ENCODE measurements at places on chromosomes 5 and 9. TPM values are rescaled to one million over a fixed set of nuclear protein-coding genes. Genes with fewer than 3 reads are reported as not detected.

DNA sequence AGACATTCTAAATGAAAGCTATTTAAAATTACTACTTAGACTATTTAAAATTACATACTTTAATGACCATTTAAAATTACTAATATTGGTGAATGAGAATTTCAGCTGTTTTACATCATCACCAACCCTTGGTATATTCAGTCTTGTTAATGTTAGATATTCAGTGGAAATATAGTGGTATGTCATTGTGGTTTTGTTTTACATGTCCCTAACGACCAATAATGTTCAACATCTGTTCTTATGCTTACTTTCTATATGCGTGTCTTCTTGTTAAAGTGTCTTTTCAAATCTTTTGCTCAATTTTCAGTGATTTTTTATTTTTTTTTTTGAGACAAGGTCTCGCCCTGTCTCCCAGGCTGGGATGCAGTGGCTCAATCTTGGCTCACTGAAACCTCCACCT lies 279.3 kb upstream of the TARS1 start:
- DNase-seq = no peak
- peaks cover 6% of the 10 kb centered on the region for H3K4me1 ChIP-seq
- H3K36me3 ChIP-seq = peaks cover 12% of the 10 kb centered on the region
- H3K27ac ChIP-seq = no peak overlapping the region

DNA sequence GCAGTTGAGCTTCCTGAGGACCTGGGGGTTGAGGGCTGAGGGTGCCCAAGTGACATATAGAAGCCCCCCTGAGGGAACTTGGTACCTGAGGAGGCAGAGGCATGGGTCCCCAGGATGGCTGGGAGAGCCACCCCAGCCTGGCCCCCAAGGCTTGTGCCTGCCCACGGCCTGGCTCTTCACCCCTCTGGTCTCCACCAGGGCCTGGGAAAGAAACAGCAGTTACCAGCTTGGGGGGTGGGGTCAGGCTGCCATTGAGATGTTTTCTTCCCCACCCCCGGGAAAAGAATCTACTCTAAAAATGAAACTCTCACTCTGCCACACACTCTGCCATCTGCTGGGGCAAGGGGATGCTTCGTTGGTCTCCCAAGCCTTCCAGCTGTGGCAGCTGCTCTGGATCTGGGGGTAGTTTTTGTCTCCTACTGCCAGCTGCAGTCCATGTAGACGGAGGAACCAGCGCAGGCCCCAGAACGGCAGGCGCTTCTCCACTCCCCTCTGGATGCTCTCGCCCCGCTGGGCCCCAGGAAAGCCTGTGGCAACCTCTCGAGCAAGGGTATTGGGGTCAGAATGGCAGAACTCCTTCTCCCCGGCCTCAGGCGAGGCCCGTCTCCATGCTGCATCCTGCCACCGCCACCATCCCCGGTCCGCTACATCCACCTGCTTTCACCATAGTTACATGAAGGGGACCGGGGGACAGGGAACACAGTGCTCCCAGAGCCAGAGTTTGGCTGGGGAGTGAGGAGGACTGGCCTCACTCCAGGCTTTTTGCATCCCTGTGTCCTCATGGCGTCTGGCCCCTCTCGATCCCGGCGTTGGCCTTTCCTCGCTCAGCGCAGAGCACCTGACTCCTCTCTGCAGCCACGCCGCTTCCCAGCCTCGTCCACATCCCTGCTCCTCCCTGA lies 123.5 kb downstream of the DAB2IP start:
- H3K36me3 ChIP-seq = peaks cover 48% of the 10 kb centered on the region
- H3K4me1 ChIP-seq = peaks cover 39% of the 10 kb centered on the region
- no peak for DNase-seq
- H3K4me3 ChIP-seq = no peak overlapping the region
- no peaks in the 10 kb centered on the region for H3K27me3 ChIP-seq
- H3K27ac ChIP-seq = no peak overlapping the region

DNA sequence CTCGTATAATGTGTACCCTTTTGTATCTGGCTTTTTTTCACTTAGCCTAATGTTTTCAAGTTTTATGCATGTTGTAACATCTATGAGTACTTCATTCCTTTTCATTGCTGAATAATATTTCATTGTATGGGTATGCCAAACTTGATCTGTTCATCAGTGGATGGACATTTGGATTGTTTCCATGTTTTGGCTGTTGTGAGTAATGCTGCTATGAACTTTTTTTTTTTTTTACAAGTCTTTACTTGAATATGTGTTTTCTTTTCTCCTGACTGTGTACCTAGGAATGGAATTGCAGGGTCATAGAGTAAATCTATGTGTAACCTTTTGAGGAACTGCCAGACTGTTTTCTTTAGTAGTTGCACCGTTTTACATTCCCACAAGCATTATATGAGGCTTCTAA lies 52.4 kb downstream of the MTREX start:
- peaks cover 27% of the 10 kb centered on the region for H3K36me3 ChIP-seq
- peak overlapping the region; percentile 61 for H3K27ac ChIP-seq
- no peak overlapping the region for H3K4me3 ChIP-seq
- peak; percentile 36 for DNase-seq
- H3K4me1 ChIP-seq = peaks cover 29% of the 10 kb centered on the region
- no peaks in the 10 kb centered on the region for H3K27me3 ChIP-seq

The PCA3 gene
- total RNA-seq = not detected

- H3K4me1 ChIP-seq = peaks cover 8% of the 10 kb centered on the region
- H3K36me3 ChIP-seq = no peaks in the 10 kb centered on the region
- DNase-seq = no peak
Observed at GRCh38 chr5:157993986-157994691, 135.2 kb upstream of the CLINT1 start.

The SNX24 gene
- 20.0 TPM for total RNA-seq

GRCh38 chr9:89706731-89707191 lies 101.9 kb downstream of the GADD45G start:
- H3K36me3 ChIP-seq = peaks cover 5% of the 10 kb centered on the region
- no peak overlapping the region for H3K4me3 ChIP-seq
- peaks cover 1% of the 10 kb centered on the region for H3K27me3 ChIP-seq
- H3K4me1 ChIP-seq = no peaks in the 10 kb centered on the region

DNA sequence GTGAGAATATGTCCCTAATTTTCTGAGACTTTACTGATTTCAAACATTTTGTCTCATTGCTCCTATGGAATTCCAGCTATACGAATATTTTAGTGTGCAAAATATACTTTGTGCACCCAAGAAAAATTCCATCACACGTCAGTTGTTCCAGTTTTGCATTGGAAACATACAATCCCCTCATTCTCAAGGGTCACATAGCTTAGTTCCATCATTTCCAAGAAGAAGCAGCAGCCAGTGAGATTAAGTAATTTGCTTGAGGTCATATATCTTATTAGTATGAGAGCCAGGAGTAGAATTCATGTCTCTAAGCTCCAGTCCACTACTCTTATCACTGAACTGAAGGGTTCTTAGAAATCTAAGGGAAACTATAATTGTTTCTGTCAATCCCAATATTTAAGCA lies 746.7 kb upstream of the C9orf72 start:
- H3K4me1 ChIP-seq = no peaks in the 10 kb centered on the region
- H3K36me3 ChIP-seq = no peaks in the 10 kb centered on the region
- no peak overlapping the region for H3K4me3 ChIP-seq
- H3K27ac ChIP-seq = no peak overlapping the region
- no peak for DNase-seq
- H3K27me3 ChIP-seq = no peaks in the 10 kb centered on the region

GRCh38 chr5:134582281-134582680 lies 50.3 kb downstream of the SAR1B start:
- H3K4me3 ChIP-seq = no peak overlapping the region
- H3K27ac ChIP-seq = no peak overlapping the region
- no peak for DNase-seq
- H3K27me3 ChIP-seq = peaks cover 4% of the 10 kb centered on the region

DNA sequence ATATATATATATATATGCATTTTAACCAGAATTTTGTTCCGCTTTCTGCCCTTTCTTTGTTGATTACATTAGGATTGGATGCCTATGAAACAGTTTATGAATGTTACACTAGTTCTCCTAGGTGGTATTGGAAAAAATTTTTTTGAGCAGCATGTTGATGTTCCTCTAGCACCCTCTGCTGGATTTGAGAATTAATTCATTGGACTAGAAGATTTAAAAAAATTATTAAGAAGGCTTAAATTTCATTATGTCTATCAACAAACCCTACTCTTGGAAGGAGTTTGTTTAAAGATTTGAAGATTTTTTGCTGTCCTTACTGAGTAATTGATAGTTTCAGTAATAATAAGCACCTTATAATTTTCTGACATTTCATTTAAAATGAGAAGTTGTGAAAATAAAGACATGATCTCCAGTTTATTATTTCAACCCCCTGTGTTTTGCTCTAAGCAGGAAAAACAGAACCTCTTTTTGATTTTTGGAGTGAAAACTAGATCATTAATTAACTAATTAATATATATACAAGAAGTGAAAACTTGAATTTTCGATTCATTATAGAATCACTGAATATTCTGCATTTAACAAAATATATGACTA lies 89.6 kb downstream of the CCDC171 start:
- no peaks in the 10 kb centered on the region for H3K36me3 ChIP-seq
- no peaks in the 10 kb centered on the region for H3K4me1 ChIP-seq
- peaks cover 3% of the 10 kb centered on the region for H3K27me3 ChIP-seq
- DNase-seq = peak; percentile 28

GRCh38 chr5:178391480-178391879 lies 158.9 kb upstream of the PHYKPL start:
- DNase-seq = no peak
- H3K27me3 ChIP-seq = peaks cover 8% of the 10 kb centered on the region
- no peak overlapping the region for H3K4me3 ChIP-seq
- peaks cover 6% of the 10 kb centered on the region for H3K36me3 ChIP-seq
- H3K27ac ChIP-seq = no peak overlapping the region

- H3K4me1 ChIP-seq = no peaks in the 10 kb centered on the region
- no peak for DNase-seq
- H3K36me3 ChIP-seq = peaks cover 20% of the 10 kb centered on the region
Observed at GRCh38 chr5:73044546-73044945, 75.8 kb upstream of the TMEM171 start.

DNA sequence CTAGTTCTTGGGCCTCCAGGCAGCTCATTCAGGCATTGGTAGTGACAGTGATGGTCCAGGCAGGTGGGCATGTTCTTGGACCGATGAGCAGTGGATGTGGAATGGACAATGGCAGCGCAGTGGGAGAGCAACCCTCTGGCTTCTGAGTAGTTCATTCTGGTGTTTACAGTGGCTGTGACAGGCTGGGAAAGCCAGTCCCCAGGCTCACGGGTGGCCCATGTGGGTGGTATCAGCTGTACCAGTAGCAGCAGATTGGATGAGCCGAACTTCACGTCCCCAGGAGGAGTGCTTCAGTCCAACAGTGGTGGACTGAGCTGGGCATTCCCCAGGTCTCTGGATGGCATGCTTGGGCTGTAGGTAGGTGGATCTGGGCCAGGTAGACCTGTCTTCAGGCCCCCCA lies 515.6 kb upstream of the ACO1 start:
- no peak overlapping the region for H3K4me3 ChIP-seq
- H3K36me3 ChIP-seq = no peaks in the 10 kb centered on the region
- H3K27me3 ChIP-seq = no peaks in the 10 kb centered on the region

The CDC25C gene
- total RNA-seq = 8.0 TPM

- no peaks in the 10 kb centered on the region for H3K27me3 ChIP-seq
- H3K4me3 ChIP-seq = no peak overlapping the region
- DNase-seq = no peak
- no peak overlapping the region for H3K27ac ChIP-seq
- no peaks in the 10 kb centered on the region for H3K4me1 ChIP-seq
- H3K36me3 ChIP-seq = peaks cover 5% of the 10 kb centered on the region
Observed at GRCh38 chr5:130213607-130214006, 309.3 kb downstream of the CHSY3 start.

The NUTM2G gene
- total RNA-seq = not detected

The BARHL1 gene
- not detected for total RNA-seq

The RMRP gene
- 8,674 TPM for total RNA-seq

- peaks cover 13% of the 10 kb centered on the region for H3K27me3 ChIP-seq
- no peaks in the 10 kb centered on the region for H3K4me1 ChIP-seq
- H3K36me3 ChIP-seq = no peaks in the 10 kb centered on the region
- no peak for DNase-seq
- H3K4me3 ChIP-seq = no peak overlapping the region
- no peak overlapping the region for H3K27ac ChIP-seq
Observed at GRCh38 chr9:99312736-99313135, 90.7 kb downstream of the SEC61B start.

DNA sequence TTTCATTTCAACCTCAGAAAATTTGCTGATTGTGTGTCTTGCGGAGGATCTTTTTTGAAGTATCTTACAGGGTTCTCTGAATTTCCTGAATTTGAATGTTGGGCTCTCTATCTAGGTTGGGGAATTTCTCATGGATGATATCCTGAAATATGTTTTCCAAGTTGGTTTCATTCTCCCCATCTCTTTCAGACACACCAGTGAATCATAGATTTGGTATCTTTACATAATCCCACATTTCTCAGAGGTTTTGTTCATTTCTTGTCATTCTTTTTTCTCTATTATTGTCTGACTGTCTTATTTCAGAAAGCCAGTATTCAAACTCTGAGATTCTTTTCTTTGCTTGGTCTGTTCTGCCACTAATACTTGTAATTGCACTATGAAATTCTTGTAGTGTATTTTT lies 456.9 kb downstream of the PRELID2 start:
- H3K4me1 ChIP-seq = peaks cover 7% of the 10 kb centered on the region
- no peak overlapping the region for H3K27ac ChIP-seq
- no peaks in the 10 kb centered on the region for H3K27me3 ChIP-seq
- H3K4me3 ChIP-seq = no peak overlapping the region

- DNase-seq = no peak
- H3K27ac ChIP-seq = no peak overlapping the region
- H3K36me3 ChIP-seq = no peaks in the 10 kb centered on the region
Observed at GRCh38 chr5:173246511-173246910, 11.5 kb upstream of the NKX2-5 start.

DNA sequence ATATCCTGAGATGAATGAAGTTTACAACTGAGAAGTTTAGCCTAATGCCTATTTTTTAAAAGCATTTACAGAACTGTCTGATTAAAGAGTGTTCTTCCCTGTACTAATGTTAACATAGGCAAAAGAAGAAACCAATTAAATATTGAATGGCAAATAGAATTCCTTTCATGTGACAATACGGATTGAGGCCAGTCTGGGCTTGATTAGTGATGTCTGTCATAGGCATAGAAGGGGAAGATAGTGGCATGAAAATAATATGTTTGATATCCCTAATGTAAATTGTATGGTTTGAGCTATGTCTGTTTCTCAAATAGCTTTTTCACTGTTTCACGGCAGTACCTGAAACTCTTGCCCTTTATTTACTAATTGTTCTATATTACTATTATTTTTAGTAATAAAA lies 443.1 kb upstream of the CLINT1 start:
- no peaks in the 10 kb centered on the region for H3K36me3 ChIP-seq
- H3K27ac ChIP-seq = no peak overlapping the region
- no peak overlapping the region for H3K4me3 ChIP-seq
- H3K27me3 ChIP-seq = no peaks in the 10 kb centered on the region
- H3K4me1 ChIP-seq = no peaks in the 10 kb centered on the region

The LVRN gene
- total RNA-seq = 0.08 TPM

The INSL6 gene
- not detected for total RNA-seq

DNA sequence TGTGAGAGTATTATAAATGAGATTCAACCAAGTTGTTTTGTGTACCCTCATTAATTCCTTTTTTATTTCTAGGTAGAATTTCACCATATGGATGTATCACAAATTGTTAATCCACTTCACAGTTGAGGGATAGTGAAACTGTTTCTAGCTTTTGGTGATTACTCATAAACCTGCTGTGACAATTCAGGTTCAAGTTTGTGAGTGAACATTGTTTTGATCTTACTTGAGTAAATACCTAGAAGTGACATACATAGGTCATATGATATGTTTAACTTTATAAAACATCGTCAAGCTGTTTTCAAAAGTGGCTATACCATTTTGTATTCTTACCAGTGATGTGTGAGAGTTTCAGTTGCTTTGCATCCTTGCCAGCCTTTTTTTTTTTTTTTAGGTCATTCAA lies 112.9 kb downstream of the CAMK4 start:
- H3K27me3 ChIP-seq = no peaks in the 10 kb centered on the region
- no peak overlapping the region for H3K4me3 ChIP-seq
- H3K4me1 ChIP-seq = no peaks in the 10 kb centered on the region
- H3K27ac ChIP-seq = no peak overlapping the region
- DNase-seq = no peak
- no peaks in the 10 kb centered on the region for H3K36me3 ChIP-seq

The NME5 gene
- total RNA-seq = 0.67 TPM
